ENCODE measurements at places on chromosomes 3 and 15.
A peak's percentile ranks its signal among the peaks of the same experiment; 100 is the strongest.

- no peak for DNase-seq
These were observed 92.3 kb downstream of the PPARG start for GRCh38 chr3:12381199-12381598.

DNA sequence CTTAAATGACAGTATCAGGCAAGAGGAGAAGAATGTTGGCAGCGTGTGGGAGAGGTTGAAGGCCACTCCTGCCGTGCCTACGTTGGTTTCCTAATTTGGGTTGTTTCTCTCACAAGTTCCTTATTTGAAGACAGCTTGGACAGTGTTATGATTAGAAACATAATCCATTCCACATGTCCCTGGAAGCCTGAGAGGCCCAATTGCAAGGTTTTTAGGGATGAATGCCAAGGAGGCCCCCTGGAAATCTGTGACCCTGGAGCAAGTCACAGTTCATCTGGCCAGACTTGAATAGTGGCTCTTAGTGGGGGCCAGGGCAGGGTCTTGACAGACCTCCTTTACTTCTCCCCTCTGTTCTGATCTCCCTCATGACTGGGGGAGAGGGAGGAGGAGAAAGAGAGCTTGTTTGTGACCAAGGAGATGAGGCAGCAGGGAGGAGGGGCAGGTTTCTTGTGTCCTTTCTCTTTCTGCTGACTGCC is 584.4 kb upstream of the TBL1XR1 start:
- peak; percentile 44 for DNase-seq

DNA sequence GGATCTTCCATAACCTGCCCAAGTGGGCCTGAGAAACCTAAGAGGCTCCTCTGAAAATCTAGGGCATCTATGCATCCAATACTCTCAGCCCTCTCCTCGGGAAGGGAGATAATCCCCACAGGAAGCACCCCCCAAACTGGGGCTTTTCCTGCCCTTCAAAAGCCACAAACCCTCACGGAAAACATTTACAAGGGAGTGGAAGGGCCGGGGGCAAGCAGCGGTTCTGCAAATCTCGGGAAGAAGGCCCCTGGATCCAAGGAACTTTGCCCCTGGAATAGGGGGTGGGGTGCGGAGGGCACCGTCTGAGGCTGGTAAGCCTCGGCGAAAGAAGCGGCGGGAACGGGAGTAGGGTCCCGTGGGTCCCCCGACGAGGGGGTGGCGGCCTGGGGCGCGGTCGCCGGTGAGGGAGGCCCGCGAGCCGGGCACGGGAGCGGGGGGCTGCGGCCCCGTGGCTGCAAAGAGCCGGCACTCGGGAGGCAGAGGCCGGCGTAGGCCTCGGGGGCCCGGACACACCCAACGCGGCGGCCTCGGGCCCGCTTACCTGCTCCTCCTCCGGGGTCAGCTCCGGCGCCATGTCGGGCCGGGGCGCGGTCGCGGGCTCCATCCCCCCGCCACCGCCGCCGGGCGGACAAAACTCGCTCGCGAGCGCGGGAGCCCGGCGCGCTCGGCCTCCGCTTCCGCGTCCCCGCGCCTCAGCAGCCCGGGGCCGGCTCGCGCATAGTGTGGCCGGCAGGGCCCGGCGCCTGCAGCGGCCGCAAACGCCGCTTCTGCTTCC is 755 bp downstream of the PTPN9 start:
- no peak for DNase-seq

GRCh38 chr3:15521573-15521965 is at the start of gene COLQ:
TSS of gene COLQ (minus strand) at chr3:15521706. CDS start at chr3:15521625, 81 bp downstream.
- no peak for DNase-seq

DNA sequence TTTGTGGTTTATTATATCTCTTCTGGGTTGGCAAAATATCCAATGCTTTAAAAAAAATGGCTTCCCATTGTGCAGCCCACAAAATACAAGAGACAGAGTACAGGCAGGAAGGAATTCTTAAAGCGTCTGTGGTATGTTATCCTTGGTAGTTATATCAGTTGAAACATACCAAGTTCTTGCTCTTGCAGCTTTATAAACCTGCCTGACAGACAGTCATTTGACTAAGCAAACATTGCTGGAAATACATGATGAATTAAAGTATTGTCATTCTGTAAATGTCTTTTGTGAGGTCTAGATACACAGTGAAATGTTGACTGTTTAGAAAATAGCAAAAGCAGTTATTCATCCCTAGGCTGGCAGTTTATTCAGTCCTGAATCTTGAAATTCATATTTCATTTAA is 44.8 kb upstream of the MAP3K13 start:
- DNase-seq: no peak

DNA sequence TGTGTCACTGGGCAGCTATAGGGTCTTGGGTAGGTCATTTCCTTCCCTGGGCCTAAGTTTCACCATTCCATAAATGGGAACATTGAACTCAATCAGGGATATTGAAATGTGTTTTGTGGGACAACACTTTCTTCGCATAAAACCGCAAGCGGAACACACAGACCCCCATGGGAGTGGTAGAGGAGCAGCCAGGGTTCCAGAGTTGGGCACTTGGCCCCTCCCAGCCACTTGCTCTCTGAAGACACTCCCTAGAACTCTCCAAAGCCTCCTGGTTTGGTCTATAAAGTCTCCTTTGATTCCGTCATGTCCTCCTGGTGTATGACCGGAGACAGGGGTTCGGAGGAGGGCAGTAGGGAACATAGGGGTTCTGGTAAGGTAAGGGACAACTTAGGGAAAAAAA is 271.7 kb downstream of the UACA start:
- no peak for DNase-seq

- no peak for DNase-seq
These were observed 84.3 kb upstream of the ABI3BP start for GRCh38 chr3:101077361-101078011.

DNA sequence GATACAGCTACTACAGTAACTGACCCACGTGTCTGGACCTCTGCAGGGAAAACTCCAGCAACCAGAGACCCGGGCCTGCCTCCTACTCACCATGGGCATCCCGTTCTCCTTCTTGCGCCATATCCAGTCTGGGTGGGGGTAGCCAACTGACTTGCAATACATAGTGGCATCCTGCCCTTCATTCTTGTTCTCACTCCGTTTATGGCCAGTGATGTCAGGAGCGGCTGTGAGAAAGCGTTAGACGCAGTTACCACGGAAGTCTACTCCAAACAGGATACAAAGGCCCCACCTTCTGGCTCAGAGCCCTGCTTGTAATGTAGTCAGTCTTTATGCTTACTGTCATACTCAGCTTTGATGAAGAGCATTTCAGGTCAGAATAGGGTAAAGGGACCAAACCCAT is 59.6 kb downstream of the NPTN start:
- DNase-seq: no peak

DNA sequence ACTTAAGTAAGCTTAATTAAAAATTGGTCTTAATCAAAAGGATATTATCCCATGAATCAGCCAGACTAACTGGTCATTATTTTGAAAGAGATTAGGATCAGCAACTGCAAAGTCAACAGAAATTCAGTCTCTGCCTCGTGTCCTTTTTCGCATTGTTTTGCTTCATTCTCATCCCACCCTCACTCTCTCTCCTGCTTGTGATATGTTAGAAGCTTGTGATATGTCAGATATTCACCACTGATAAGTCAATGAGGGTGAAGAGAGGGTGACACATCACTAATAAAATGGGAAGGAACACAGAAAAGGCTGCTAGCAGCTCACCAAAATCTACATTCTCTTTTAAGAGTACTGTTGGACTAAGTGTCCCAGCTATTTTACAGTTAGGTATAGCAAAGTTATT is 146.1 kb downstream of the SUCNR1 start:
- no peak for DNase-seq

DNA sequence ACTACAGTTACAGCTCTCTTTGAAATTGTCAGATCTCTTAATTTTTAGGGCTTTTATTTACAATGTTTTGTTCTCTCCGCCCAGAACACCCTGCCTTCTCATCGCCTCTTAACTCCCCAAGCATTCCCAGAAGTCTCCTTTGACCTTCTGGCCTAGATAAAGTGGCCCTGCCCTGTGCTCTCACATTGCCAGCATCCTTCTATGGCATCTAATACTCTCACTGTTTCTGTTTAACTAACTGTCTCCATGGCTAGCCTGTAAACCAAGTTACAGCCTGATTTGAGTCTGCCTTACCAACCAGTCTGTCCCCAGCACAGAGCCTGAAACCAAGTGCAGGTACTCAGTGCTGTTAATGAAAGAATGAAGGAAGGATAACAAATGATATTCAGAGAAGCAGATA is 19.9 kb downstream of the COL8A1 start:
- no peak for DNase-seq

- no peak for DNase-seq
These were observed 52.8 kb downstream of the ETFA start for GRCh38 chr15:76258460-76258859.

DNA sequence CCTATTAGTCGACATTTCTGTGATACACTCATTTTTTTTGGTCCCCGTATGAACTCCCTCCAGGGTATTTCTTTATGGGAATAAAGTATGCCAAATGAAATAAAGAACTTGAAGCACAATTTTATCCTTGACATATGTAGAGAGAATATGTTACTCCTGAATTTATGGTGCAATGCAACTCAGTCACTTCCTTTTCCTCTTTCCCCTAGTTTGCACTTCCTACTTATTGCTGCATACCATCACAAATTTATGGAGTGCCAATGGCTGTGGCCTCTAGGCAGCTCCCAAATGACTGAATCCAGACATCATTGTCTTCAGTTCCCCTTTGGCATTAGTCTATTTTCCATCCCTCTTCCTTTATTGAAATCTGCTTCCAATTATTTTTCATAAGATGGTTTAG is 403.5 kb downstream of the FHIT start:
- no peak for DNase-seq

DNA sequence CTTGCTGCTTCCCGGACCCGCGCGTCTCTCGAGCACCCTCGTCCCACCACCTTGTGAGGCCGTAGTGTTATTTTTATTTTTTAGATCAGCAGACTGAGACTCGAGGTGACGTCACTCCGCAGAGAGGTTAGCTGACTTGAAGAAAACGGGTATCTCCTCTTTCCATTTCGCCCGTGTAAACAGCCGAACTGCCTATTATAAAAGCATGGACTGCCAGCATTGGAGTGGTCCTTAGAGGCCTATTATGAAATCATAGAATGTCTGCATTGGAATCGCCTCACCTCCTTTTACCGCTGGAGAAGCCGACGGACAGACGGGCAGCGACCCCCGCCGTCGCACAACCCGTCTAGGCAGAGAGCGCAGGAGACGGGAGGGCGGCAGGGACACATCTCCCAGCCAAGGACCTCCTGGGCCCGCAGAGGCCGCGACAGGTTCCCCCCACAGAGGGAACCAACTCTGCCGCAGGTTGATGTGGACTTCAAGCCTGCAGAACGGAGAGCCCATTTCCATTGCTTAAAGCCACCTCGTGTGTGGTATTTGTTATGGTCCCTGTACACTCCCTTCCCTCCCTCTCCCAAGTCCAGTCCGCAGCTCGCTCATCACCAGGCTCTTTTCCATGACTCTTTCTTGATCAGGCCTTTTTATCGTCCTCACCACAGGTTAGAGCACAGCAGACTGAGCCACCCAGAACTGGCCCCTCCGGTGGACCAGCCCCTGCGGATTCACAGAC is 540 bp upstream of the PPP1R2 start:
- DNase-seq: no peak

DNA sequence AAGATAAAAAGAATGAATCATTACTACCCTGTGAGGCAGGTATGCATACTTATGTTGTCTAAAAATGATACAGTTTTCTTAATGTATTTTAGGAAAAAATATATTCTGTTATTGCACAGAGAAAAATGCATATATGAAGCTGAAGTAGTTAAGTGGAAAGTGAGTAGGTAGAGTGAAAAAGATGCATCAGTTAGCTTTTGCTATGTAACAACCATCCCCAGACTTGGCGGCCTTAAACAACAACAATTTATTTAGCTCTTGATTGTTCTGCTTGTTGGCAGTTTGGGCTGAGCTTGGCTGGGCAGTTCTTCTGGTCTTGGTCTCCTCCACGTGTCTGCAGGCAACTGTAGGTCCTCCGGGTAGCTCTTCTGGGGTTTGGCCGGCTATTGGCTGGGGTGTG is 45.7 kb downstream of the SLC6A6 start:
- DNase-seq: no peak

DNA sequence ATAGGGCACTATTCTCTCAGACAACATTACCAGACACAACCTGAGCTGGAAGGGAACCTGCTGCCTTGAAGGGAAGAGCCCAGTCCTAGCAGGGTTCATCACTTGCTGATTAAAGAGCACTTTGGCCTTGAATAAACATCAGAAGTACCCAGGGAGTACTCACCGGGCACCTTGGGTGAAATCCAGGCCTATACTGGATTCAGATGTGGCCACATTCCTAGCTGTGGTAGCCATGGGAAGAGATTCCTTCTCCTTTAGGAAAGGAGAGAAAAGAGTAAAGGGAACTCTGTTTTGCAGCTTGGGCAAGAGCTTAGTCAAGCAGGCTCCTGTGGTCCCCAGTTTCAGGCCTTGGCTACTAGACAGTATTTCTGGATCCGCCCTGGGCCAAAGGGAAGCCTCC is 195.0 kb downstream of the SPATA16 start:
- no peak for DNase-seq

GRCh38 chr3:190528706-190529105 is 14.8 kb downstream of the IL1RAP start:
- no peak for DNase-seq

DNA sequence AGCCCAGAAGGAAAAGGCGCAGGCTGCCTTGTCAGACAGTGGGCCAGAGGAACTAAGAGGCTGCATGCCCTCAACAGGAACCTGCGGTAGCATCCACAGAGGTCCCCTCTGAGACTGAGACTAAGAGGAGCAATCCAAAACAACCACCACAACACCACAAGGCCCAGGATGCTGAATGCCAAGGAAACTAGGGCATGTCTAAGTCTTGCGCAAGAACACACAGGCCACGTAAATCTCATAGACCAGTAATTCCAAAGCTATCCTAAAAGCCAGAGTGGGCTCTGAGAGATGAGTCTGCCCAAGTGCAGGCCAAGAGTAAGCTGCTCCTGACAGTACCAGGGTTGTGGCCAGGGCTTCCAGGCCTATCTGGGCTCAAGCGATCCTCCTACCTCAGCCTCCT is 12.9 kb downstream of the MON1A start:
- no peak for DNase-seq

- peak; percentile 48 for DNase-seq
These were observed 76.8 kb upstream of the HRH1 start for GRCh38 chr3:11077466-11077865.

DNA sequence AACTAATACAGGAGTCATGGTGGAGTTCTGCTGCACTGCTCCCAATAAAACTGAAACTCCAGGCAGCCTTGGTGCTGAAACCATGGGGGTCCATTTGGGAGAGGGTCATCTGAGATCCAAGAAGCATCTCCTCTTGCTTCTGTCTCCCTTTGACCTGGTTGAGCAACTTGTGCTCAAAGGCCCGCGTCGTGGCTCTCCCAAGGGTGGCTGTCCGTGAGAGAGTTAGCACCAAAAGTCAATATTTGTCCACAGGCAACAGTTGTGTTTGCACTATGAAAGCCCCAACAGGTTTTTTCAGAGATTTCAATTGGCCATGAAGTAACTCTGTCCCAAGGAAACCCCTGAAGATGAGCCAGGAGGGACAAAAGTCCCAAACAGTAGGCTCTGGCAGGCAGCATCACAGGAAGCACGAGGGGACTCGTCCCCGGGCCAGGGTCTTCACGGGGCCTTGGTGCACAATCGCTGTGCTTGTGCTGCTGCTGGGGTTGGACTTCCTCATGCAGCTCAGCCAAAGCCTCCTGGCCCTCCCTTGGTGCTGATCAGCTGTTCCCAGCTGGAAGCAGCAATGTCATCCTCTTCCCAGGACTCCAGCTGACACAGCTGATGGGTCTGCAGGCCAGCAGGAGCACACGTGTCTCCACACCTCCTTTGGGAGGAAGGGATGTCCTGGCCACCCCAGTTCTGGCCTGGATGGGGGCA is 39.4 kb upstream of the WNT5A start:
- DNase-seq: no peak

All from GM04504 (cell line).